ENCODE measurements at places on chromosomes 5 and 9.

DNA sequence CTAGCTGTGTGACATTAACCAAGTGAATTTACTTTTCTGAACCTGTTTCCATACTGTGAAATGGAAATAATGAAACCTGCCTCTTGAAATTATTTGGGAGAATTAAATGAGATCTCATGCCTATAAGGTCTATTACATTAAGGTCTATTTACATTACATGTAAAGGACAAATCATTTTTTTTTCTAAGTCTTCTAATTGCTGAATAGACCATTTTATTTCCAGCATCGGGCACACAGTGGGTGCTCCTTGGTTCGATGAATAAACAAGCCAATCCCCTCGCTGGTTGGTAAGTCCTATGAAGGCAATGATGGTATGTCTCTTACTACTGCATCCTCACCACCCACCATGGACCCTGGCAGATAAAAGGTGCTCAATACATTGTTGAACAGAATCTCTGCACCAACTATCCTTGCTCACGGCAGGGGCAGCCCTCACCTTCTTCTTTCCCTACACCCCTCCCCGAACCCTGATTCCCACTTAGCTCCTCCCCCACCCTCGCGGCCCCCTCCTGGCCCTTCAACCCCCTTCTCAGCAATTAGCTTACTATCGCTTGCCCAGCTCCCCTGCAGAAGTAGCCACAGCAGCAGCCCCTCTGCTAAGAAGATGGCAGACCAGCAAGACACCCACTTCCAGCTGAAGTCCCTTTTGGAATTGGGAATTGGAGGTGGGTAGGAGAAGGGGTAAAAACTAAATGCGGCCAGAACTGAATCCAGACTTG lies 3.0 kb downstream of the PCDH1 start:
- DNase-seq, result no peak

DNA sequence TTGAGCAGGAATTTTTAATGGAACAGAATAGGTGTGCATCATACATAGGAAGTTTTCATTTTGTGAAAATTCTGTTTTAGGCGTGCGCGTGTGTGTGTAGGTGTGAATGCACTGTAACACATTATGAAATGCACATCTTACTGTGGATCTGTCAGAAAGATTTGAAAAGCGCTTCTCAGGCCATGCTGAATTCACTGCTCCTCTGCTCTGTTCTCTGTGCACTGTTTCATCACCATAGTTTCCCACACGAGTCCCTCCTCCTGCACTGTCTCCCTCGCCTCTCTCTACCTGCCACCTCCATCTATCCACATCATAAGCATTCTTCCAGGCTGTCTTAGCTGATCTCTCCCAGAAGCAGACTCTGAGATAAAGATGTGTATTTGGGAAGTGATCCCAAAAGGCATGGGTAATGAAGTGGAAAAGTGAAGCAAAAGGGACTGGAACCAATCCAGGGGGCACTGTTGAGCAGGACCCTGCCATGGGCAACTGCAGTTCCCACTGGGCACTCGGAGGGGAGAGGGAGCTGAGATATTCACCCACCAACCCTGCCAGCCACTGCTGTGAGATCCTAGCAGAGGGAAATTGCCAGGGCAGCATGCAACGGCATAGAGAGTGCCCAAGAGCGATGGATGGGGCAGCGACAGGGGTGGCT lies 65.9 kb downstream of the GABBR2 start:
- no peak for DNase-seq

- no peak for DNase-seq
Measured at GRCh38 chr9:120443489-120443888, 136.5 kb downstream of the CDK5RAP2 start.

DNA sequence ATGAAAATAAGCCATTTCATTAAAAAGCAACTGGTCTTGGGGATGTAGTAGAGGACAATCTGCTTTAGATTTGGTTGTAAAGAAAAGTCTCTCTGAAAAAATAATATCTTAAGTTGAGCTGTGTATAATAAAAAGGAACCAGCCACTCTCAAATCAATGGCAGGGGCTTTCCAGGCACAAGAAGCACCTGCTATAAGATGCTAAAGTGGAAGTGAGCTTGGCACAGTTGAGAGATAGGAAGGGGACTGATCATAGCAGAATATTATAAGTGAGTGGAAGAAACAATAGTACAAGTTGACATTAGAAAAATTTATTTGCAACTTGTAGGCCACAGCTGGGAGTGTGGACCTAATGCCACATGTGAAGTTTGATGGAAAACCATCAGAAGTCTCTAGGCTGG lies 28.1 kb upstream of the SPINK5 start:
- DNase-seq, result no peak

GRCh38 chr5:181255836-181256578 lies 4.9 kb downstream of the TRIM52 start:
- no peak for DNase-seq

- no peak for DNase-seq
Measured at GRCh38 chr5:228886-229285, 10.8 kb downstream of the SDHA start.

- DNase-seq, result no peak
Measured at GRCh38 chr9:91676046-91676445, 252.4 kb upstream of the NFIL3 start.

DNA sequence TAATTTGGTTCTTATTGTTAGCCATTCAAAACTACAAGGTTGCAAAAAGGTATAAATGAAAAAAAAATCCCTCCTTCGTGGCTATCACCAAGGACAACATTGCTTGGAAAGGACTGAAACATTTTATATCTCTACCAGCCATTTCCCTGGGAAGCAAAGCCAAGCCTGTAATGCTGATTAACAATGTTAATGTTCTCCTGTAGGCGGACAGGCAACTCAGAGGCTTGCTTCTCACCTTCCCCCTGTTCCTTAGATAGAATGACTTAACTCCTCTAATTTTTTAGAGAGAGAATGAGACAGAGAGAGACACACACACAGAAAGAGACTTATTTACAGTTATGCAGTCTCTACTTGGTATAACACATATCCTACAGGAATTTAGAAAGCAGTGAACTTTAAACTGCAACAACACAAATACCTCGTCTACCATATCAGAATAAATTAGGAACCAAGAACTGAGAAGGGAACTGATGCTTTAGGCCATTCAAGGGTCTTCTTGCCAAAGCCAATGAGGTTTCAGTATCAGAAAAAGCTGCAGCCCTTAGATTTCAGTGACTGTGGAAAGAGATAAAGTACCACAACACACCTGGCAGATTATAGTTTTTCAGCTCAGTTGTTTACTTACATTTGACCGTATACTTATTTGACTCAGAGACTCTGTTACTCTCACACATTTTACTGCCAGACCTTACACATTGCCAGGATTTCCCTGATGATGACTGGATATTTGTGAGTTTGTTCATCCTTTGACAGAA lies 20.9 kb upstream of the MAN2A1 start:
- no peak for DNase-seq

- DNase-seq, result no peak
Measured at GRCh38 chr5:32355686-32356085, 42.9 kb upstream of the MTMR12 start.

- DNase-seq, result no peak
Measured at GRCh38 chr9:1046639-1047572, 3.3 kb upstream of the DMRT2 start.

GRCh38 chr5:103573411-103573810 lies 10.8 kb upstream of the NUDT12 start:
- DNase-seq, result no peak

GRCh38 chr5:159642379-159642778 lies 273.9 kb upstream of the ADRA1B start:
- DNase-seq, result no peak

DNA sequence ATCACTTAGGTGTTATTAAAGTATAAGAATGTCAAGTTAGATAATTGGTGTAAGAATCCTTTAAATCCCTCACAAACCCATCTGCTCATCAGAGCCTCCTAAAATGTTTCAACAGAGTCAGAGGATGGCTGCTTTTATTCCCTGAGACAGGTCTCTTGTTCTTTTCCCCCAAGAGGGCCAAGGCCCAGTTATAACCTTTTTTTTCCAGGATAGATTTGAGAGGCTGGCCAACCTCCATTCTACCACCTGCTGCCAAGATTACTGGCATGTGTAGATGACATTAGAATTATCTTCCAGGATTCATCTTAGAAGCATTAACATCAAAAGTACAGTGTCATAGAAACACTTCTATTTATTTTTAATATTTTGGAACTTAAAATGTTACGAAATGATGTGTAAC lies 305.1 kb downstream of the TRPM3 start:
- DNase-seq, result no peak

GRCh38 chr9:20611691-20612287 lies 10.5 kb downstream of the MLLT3 start:
- DNase-seq, result no peak

DNA sequence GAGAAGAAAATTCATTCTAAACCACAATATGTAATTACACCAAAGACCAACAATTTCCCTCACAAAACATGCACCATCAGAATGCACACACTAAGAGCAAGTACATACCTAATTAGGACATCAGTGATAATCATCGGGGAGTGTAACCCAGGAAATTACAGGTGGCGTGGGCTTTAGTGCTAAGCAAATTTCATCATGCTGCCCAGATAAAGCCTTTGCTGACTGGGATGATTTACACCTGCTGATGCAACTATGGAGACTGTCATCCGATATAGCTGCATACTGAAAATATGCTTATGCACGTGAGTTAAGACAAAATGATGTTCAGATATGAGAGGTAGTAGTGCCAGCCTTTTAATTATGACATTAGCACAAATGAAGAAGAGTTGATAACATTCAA lies 123.2 kb downstream of the DCP2 start:
- no peak for DNase-seq

- no peak for DNase-seq
Measured at GRCh38 chr9:35669331-35670145, 4.2 kb upstream of the CA9 start.

- DNase-seq, result no peak
Measured at GRCh38 chr5:173532689-173533250, 83.7 kb downstream of the BOD1 start.

DNA sequence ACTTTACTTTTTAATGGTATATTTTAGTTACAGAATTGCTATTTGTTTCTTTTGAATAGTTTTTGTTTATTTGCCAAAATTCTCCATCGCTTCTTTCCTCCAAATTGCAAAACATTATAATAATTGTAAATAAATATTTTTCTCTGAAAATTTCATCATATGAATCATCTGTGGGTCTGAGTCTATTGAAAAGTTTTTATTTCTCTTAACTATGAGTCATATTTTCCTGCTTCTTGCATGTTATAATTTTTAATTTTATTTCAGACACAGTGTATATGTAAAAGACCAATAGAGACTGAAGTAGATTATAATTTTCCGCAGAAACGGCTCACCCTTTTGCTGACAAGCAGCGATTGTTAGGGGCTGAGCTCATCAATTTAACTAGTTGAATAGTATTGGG lies 279.1 kb upstream of the IL12B start:
- no peak for DNase-seq

DNA sequence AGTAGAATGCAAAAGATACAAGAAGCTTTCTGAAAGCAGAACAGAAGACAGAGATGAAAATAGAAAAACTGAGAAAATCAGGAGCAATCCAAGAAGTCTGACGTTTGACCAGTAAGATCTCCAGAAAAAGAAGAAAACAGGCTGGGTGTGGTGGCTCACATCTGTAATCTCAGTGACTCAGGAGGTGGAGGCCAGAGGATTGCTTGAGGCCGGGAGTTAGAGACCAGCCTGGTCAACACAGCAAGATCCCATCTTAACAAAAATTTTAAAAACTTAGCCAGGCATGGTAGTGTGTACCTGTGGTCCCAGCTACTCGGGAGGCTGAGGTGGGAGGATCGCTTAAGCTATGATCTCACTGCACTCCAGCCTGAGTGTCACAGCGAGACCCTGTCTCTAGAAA lies 15.9 kb downstream of the RETREG1 start:
- DNase-seq, result no peak

GRCh38 chr9:83538172-83538889 lies at the start of gene FRMD3:
Gene FRMD3 (minus strand): TSS chr9:83538401. CDS start chr9:83538231, 170 bp downstream.
- DNase-seq, result peak; percentile 83

DNA sequence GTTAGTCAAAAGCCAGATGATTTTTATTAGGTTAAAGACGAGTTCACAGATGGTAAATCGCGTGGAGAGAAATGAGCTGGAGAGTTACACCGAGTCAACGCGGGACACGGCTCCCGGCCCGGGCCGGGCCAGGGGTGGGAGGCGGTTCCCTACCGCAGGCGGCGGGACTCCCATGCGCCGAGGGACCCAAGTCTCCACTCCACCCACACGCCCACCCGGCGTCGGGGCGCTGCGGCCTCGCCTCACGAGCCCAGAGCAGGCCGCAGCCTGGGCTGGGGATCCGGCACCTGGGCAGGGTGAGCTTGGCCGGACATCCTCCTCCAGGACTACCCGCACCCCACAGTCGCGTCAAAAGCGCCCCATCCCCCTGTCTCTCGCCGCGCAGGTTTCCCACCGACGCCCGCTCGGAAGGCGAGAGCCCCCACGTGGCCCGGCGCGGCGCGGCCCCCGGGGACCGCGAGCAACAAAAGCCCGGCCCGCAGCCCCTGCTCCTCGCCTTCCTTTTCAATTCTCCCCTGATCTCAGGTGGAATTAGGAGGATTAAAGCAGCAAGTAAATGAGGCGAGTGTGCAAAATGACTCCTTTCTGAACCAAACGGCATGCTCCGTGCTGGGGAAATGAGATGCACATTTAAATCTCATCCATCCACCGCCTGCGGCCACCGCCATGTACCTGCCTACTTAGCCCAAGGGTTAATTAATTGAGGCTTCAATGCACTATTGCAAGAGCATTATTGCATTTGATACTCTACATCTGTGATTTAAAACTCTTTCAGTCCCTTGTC lies 196.5 kb upstream of the TBCA start:
- no peak for DNase-seq

- DNase-seq, result no peak
Measured at GRCh38 chr5:124617787-124618186, 128.7 kb downstream of the ZNF608 start.

DNA sequence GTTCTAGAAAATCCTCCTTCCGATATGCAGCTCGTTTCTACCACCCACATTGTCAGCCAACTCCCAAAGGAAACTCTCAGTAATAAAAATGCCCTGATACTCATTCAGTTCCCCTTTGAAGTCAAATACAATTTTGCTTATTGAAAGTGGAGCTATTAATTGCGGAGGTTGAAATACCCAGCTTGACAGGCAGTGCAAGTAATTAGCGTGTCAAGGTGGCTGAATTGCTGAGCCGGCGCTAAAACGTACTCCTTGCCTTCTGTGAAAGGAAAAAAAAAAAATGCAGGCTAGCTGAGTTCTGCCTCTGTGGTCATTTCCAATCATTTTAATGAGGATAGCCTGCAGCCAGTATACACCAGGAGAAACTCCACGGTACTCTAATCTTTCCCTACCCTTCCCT lies 165.5 kb downstream of the RORB start:
- no peak for DNase-seq

- DNase-seq, result no peak
Measured at GRCh38 chr5:151617841-151618710, 26.9 kb upstream of the FAT2 start.

- no peak for DNase-seq
Measured at GRCh38 chr5:38562444-38563210, 6.2 kb upstream of the LIFR start.

- peak; percentile 76 for DNase-seq
Measured at GRCh38 chr5:96601715-96602244, 60.4 kb upstream of the CAST start.

- DNase-seq, result no peak
Measured at GRCh38 chr5:74156728-74157383, 483.7 kb downstream of the ENC1 start.

GRCh38 chr9:136566901-136567300 lies 21.1 kb upstream of the NOTCH1 start:
- no peak for DNase-seq
